ENCODE measurements at places on chromosomes 1 and 21.

- no peak for DNase-seq
These were observed 8.6 kb upstream of the EDN2 start for GRCh38 chr1:41493117-41493536.

- DNase-seq, result no peak
These were observed 17.6 kb upstream of the CLIC4 start for GRCh38 chr1:24727501-24728216.

DNA sequence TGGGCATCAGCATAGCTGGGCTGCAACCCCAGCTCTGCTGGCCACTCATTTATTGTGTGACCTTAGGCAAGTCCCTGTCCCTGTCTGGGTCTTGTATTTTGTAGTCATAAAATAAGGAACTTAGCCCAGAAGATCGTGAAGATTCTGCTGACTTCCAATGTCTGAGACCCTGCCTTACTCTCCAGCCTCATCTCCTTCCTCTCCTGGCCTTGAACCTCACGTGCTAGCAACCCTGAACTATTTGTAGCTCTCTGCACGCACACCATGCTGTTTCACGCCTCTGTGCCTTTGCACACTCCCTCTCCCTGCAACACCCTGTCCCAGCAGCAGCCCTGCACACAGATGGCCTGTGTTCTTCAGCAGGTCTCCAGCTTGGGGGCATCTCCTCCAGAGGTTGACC lies 121.1 kb downstream of the LACTBL1 start:
- DNase-seq, result no peak

- no peak for DNase-seq
These were observed 26.4 kb upstream of the DPH5 start for GRCh38 chr1:101051688-101052638.

DNA sequence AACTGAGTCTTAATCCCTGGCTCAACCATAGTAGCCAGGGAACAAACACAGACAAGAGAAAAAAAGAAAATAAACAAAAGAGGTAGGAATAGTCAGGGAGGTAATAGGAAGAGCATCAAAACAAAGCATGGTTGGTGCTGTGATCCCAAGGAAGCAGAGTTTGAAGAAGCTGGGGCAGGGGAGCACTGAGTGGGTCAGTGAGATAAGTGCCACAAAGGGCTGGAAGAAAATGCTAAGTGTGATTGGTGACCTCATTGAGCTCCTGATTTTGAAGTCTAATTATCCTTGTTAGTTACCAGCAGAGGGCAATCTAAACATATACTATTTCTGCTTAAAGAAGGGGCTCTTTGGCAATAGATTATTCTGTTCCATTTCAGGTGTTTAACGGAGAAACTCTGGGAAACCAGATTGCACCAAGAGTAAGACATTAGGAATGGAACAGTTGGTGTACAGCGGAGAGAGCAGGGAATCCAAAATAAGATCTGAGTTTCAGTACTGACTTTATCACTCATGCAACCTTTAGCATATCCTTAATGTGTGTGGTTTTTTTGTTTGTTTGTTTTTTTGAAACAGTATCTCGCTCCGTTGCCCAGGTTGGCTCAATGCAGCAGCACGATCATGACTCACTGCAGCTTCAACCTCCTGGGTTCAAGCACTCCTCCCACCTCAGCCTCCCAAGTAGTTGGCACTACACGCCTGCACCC lies 30.7 kb upstream of the KIAA1614 start:
- DNase-seq, result no peak

DNA sequence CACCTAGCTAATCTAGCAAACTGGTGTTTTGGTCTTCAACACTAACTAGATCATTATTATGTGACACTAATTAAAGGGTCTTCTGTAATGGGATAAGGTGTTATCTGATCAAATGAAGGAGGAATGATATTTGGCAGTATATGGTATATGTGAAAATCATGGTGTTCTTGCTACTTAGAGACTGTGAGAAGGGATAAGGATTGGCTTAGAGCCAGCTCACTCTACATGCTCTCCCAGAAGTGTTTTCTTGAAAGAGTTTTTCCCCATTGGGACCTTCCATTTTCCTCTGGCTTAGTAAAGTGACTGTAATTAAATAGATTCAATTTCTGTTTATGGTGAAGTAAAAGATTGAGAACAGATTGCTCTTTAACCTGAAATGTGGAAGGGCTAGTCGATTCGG lies 71.2 kb upstream of the RGL1 start:
- no peak for DNase-seq

GRCh38 chr1:50271968-50272578 lies 151.2 kb downstream of the DMRTA2 start:
- no peak for DNase-seq

GRCh38 chr1:183804387-183804786 lies 533 bp upstream of the RGL1 start:
- DNase-seq, result no peak

DNA sequence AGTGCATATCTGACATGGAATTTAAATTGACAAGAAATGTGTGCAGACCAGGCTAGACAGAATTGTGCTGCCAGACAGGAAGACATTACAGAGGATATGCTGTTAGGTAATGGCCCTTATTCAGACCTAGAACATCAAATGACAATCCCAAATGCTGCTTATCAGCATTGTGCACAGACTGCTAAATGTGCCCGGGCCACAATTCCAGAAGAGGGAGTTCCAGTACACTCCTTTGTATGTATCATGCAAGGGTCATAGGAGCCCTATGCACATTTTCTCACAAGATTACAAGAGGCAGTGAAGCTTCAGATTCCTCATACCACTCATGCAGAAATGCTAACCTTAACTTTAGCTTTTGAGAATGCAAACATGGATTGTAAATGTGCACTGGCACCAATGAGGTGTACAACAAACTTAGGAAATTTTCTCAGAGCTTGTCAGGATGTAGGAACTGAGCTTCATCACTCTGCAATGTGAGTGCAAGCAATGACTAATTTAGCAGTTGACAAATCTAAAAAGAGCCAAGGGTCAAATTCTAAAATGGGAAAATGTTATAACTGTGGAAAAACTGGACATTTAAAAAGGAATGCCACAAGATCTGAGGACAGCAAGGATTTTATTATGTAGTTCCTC lies 273.5 kb downstream of the COL11A1 start:
- no peak for DNase-seq

GRCh38 chr1:29703596-29704370 lies 467.5 kb downstream of the PTPRU start:
- DNase-seq, result no peak

DNA sequence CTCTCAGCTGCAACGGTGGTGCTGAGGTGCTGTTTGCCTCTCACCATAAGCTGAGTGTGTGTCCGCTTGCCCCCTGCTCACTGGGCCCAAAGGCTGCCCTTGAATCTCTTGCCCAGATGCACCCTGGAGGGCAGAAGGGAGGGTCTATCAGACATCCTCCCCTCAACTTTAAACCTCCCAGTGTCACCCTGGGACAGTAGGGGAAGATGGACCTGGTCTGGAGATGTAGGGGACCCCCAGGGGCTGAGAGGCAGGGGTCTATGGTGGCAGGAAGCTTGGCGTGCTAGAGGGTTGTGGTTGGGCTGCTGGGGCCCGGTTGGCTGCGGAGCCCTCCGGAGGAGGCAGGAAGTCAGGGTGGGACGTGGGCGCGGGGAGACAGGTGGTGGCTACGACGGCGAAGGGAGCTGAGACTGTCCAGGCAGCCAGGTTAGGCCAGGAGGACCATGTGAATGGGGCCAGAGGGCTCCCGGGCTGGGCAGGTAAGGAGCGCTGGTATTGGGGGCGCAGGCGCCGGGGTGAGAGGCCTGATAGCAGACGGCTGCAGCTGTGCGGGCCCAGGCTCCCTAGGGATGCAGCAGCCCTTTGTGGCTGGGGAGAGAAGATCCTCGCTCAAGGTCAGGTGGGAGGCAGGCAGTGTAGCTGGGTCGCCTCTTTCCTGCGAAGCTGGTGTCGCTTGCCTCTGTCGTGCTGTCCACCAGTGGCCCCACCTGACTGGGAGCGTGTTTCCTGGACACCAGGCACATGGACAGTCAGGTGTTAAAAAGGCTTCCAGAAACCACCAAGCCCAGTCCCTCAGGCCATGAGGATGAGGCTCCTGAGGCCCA lies at the start of gene LCK:
Gene LCK (plus strand): TSS at position 373 of the 824 bp plus-strand sequence. CDS start 23,065 bp downstream, outside the sequence.
- no peak for DNase-seq

- DNase-seq, result no peak
These were observed 123.3 kb upstream of the USP24 start for GRCh38 chr1:55338448-55338820.

DNA sequence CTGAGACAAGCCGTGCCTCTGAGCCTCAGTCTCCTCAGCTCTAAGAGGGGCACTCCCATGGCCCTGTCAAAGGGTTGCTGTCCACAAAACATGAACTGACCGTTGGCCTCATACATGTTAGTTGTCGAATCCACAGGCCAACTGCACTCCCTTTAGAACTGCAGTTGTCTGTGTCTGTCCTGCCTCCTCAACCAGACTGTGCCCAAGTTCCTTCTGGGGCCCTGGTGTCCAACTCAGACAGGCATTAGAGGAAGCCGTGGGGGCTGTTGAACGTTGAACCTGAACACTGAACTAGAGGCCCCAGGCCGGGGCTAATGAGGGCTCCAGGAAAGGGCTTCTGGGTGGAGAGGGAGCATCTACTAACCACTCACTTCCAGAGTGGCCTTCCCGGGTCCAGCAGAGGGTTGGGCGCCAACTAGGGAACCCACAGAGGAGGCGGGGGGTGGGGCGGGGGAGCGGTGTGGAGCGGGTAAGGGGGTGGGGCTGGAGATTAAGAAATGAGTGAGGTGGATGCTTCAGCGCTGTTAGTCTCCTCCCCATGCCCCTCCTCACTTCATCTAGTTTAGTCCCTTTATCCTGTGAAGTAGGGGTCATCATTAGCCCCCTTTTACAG lies at the start of gene RAB42:
Gene RAB42 (plus strand): TSS at position 558 of the 613 bp plus-strand sequence. CDS start 247 bp downstream, outside the sequence.
- DNase-seq, result no peak

DNA sequence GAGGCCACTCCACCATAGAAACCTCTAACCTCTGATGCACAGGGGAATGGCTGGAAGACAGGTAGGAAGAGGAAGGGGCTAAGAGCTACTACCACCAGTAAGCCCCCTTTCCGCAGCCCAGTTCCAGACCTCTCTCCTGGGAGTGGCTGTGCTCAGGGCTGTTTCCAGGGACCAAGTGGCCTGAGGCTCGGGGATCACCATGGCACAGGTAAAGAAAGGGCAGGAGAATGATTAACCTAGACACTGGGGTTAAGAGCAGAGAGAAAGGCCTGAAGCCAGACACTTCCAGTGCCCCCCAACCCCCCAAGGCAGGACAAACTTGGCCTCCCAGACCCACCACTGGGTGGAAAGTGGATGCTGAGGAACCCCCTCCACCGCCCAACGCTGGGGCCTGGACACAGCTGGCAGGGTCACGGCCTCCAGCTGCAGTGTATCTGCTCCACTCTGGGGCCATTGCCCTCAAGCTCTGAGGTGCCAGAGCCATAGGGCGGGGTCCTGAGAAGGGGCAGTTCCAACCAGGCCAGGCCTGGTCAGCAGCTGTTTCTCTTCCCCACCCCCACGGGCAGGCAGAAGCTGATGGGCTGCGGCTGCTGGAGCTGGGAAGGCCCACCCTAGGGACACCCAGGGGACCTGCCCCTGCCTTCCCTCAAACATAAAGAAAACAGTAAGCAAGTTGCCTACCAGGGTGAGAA lies 2.6 kb downstream of the TAGLN2 start:
- DNase-seq, result no peak

GRCh38 chr1:87728169-87728568 lies 399.5 kb downstream of the LMO4 start:
- no peak for DNase-seq

DNA sequence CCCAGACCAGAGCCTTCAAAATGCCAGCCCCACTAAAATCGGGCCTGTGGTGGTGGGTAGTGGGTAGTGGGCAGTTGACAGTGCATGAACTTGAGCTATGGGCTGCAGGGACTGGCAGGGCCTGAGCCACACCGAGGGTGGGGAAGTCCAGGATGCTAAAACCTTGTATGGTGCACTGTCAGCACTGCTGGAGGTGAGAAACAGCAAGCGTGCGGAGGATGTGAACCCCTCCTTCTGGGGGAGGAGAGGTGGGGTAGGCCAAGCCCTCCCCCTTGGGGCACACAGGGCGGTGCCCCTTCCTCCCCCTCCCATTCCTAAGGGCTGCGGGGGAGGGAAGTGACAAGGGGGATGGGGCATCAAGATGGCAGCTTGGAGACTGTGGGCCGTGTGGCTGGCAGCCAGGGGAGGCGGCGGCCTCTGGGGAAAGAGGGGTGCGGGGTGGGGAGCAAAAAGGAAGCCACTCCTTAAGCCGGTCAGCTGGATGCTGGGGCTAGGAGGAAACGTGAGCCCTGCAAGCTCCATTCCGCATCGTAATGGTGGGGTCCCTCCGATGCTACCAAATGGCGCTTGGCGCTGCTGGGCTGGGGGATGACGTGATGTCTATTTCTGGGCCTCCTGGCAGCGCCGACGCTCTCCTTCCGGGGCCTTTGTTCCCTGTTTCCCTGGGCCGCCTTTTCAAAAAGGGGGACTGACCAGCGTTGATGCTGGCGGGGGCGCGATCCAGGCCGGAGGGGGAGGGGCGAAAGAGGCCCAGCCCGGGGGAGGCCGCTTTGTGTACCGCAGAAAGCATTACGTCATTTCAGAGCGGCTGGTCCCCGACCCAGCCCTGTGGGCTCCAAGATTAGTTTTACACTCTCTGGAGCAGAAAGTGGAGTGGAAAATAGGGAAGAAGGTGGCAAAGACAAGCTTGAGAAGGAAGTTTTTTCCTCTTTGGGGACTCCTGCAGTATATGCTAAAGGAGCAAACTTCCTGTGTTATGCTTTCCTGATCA lies 809 bp downstream of the SYT11 start:
- DNase-seq, result peak; percentile 23

DNA sequence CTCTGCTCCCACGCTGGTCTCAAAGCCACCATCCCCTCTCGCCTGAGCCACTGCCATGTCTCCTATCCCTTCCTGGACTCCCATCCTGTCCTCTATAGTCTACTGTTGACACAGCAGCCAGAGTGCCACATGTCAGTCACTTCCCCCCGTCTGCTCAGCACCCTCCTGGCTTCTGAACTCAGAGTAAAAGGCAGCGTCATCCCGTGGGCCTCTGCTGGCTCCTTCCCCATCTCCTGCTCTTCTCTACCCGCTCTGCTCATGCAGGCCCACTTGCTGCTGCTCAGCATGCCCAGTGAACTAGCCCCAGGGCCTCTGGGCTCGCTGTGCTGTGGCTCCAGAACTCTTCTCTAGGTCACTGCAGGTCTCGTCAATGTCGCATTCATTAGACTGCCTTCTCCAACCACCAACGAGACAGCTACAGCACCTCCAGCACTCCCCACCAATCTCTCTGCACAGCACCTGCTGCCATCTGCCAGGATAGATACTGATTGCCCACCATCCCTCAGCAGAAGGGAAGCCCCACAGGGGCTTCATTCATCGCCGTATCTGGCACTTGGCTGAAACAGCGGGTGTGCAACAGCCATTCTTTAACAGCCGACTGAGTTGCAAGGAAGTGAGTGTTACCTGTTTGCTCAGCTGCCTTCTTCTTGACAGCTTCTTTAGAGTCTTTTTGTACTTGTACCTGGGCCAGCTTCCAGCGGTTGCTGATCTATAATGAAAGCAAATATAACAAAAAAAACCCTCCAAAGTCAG lies 11.8 kb upstream of the SRM start:
- no peak for DNase-seq

All from stimulated activated CD8-positive, alpha-beta memory T cell treated with anti-CD3 and anti-CD28 coated beads, Interleukin-2, amount 100 ng/mL, for 1 hour (primary cell).